NCI-H1105 (cell line): ENCODE measurements at places on chromosomes 3 and 15.

GRCh38 chr3:177781686-177782161 lies 584.4 kb upstream of the TBL1XR1 start:
- DNase-seq, result no peak

DNA sequence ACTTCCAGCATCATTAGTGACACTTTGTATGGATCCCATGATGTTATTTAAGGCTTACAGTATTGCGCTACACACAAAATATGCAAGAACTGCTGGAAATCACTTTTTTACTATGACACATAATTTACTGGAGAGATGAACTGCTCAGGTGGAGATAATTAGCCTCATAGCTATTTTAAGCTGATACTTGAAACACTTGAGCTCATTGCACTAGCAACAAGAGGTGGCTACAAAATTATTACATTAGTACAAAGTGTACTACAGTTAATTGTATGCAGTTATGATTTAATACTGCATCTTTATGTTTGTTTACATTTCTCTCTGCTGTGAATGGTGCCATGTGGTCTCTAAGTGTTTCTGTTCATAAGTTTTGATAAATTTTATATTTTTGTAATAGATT lies 6.5 kb upstream of the LZTFL1 start:
- no peak for DNase-seq

DNA sequence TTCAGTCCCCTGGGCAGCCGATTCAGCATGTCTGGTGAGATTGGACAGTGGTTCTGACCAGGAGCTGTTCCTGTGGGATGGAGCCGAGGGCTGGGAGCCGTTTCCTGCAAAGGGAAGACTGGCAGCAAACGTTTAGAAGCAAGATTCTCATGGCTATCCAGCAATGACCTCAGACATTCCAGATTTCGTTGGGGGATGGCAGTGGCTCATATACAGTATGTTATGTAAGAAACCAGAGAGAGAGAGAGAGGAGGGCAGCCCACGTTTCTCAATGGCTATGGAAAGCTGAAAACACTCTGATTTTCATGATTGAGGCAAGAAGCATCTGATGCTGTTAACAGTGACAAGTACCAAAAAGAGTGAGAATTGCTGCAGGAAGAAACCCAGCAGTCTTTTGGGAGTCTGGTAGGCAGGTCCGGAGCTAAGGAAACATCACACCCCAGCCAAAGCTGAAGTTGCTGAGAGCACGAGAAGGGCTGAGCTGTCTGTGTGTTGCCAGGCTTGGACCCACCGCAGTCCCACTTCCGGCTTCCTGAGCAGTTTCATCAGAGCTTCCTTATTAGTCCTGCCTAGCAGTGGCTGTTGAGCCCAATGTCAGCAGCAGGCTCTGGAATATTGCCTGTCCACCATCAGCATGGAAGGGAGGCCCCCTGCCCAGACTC lies 25.6 kb upstream of the VPS8 start:
- DNase-seq, result no peak

DNA sequence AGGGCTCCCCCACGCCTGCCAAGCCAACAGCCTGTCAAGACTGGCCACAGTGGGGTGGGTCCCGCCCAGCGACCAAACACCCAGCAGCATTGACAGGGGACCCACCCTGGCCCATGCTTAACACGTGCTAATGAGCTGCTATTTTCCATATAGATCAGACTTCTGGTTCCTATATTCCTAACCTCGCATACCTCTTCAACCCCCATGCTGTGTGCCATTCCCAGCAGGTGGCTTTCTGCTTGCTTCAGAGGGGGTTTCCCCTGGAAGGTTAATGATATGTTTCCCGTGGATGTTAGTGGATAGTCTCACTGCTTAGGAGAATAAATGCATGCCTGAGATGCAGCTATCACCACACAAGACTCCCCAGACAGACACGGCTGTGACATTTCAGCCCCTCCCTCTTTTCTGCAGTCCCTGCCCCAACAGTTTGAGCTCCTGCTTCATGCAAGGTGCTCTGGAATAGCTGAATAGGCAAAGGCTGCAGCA lies 37.9 kb upstream of the MGLL start:
- no peak for DNase-seq

DNA sequence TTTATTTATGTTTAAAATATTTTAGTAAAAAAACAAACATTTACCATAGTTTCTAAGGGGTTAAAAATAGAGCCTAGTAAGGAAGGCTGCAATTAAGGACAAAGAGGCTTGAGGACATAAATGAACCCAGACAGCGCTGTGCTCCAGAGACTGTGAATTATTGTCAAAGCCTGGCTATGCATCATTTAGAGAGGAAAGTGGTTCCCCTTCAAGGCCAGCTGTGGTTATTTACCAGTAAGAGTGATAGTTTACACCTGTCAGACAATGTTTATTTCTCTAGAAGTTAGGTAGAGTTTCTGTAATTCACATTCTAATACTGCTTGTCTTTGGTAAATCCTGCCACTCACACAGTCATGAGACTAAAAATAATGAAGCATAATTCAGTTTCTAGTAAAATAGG lies 32.4 kb upstream of the PIK3R4 start:
- DNase-seq, result peak; percentile 74

DNA sequence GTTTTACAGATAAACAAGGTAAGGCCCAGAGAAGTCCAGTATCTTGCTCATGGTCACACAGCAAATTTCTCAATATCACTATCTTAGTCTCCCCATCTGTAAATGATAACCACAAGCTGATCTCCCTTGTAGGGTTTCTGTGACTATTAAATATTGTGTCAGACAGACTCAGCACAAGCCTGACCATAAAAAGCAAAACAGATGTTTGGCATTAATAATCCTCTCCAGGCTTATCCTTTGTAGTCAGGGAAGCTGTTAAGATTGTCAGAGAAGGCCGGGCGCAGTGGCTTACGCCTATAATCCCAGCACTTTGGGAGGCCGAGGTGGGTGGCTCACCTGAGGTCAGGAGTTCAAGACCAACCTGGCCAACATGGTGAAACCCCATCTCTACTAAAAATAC lies 173.2 kb upstream of the PRICKLE2 start:
- DNase-seq, result no peak
